GDM1 (cell line): ENCODE measurements at places on chromosomes 16 and 17.
A peak's percentile ranks its signal among the peaks of the same experiment; 100 is the strongest.

DNA sequence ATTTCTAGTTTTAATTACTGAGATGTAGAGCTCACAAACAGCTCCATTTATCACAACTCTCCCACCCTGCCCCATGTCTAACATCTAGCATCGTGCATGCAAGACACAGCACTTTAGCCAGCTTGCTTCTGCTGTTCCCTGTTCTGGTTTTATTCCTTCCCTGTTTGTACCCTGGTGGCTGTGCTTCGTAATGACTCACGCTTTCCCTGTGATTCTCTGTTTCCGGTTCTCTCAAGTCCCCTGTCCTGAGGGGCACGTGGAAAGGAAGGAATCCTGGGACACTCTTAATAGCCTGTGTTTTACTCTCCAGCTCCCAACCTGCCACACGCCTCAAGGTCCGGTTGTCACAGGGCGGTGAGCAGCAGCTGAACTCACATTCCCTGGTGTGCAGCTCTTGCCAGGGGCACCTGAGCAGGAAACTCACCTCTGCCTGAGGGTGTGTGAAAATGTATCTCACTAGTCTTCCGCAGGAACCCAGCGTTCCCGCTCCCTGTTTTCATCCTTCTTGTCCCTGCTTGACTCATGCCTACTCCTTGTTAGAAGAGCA lies 10.6 kb downstream of the SHISA6 start:
- no peak for DNase-seq

GRCh38 chr17:40813804-40814203 lies 8.6 kb downstream of the KRT10 start:
- DNase-seq = no peak

- DNase-seq = no peak
Measured at GRCh38 chr16:48556913-48557351, 53.0 kb downstream of the N4BP1 start.

DNA sequence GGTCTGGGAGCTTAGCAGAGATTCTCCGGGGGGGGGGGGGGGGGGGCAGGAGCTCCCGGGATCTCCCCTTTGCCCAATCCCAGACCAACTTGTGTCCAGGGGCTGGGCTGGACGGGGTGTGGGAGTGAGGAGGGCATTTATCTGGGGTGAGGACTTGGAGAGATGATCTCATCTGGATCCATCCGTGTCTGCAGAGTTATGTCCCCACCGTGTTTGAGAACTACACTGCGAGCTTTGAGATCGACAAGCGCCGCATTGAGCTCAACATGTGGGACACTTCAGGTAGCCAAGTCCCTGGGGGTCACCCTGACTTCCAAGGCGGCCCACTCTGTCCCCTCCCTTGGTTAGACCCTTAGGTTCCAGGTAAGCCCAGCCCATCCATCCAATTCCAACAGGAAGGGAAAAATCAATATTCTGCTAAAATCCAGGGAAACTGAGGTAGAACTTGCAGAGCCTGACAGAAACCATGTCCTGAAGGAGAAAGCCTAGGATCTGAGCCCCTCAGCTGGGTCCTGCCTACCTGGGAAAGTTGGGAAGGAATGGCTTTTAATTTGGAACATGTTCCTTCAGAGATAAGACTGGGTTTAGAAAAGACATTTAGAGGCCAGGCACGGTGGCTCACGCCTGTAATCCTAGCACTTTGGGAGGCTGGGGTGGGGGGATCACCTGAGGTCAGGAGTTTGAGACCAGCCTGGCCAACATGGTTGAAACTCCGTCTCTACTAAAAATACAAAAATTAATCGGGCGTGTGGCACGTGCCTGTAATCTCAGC lies 921 bp downstream of the RND2 start:
- no peak for DNase-seq

- DNase-seq = no peak
Measured at GRCh38 chr16:47262938-47263337, 119.2 kb upstream of the NETO2 start.

- peak; percentile 17 for DNase-seq
Measured at GRCh38 chr17:49928126-49928800, 40.7 kb upstream of the DLX4 start.

DNA sequence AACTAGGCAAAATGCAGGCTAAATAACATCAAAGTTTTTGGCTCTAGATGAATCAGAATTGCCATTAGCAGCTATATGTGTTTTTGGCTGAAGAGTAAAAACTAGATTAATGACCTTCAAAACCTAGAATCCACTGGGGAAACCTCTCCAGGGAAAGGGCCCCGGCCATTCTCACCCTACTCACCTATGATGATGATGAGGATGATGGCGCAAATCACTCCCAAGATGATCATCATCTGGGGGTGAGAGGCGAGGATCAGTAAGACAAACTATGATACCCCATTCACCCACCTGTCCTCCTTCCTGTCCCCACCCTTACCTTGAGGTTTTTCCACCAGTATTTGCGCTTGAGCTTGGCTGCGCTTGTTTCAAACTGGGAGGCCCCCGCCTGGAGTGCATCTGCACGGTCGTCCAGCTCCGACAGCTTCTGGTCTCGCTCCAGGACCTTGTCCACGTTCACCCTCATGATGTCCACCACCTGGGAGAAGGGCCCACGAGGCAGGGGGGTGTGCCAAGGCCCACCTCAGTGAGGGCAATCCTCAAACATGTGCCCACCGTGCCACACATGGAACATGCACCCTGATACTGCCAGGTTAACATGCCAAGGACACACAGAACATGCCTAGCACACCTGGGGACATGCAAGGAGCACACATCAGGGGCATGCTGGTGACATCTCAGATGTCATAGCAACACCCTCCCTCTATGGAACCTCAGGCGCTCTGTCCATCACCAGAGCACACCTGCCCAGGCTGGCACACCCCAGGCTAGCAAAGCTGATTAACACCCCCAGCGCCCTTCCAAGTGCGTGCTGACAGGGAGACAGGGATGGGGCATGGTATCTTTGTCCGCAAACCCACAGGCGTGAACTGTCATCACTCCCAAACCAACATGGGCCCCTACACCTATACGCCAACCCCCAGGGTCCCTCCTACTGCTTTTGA lies 1.2 kb downstream of the VAMP2 start:
- DNase-seq = no peak

- no peak for DNase-seq
Measured at GRCh38 chr17:62064029-62064790, 868 bp downstream of the MED13 start.
